Transverse colon (tissue), 4 donors: ENCODE measurements at places on chromosomes 6 and 20. TPM values are rescaled to one million over a fixed set of nuclear protein-coding genes. Genes with fewer than 3 reads are reported as not detected.

Gene BPIFA1
- not detected for total RNA-seq

Gene BTNL2
- total RNA-seq: not detected

Gene BMP7
- total RNA-seq: 1.4 TPM

Gene PSMA7
- 154 TPM for total RNA-seq

Gene HLA-DQA2
- total RNA-seq: not detected

Gene SLC17A2
- total RNA-seq: not detected

Gene ECHDC1
- total RNA-seq: 57.1 TPM

DNA sequence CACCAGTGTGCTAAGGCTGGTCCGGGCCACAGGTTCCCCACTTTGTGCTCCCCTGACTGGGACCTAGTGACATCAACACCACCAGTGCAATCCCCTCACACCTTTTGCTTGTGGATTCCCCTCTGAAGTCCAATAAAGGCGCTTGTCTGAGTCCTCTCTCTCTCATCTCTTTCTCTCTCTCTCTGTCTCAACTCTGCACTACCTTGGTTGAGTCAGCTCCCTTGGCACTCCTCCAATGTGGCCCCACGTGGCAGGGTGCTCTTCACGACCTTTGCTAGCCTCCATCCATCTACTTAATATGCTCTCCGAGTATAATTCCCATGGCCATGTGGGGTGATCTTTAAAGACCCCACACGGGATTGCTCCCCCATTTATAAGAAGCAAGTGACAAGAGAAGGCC lies 385.0 kb downstream of the CD83 start:
- H3K4me1 ChIP-seq: peaks cover 5% of the 10 kb centered on the region
- no peaks in the 10 kb centered on the region for H3K27me3 ChIP-seq
- DNase-seq: no peak
- no peak overlapping the region for H3K27ac ChIP-seq
- H3K36me3 ChIP-seq: no peaks in the 10 kb centered on the region
- H3K4me3 ChIP-seq: no peak overlapping the region

GRCh38 chr6:34243901-34244884 lies 4.6 kb downstream of the SMIM29 start:
- H3K27ac ChIP-seq: peak overlapping the region; percentile 67
- H3K36me3 ChIP-seq: no peaks in the 10 kb centered on the region
- H3K4me1 ChIP-seq: peaks cover 30% of the 10 kb centered on the region

DNA sequence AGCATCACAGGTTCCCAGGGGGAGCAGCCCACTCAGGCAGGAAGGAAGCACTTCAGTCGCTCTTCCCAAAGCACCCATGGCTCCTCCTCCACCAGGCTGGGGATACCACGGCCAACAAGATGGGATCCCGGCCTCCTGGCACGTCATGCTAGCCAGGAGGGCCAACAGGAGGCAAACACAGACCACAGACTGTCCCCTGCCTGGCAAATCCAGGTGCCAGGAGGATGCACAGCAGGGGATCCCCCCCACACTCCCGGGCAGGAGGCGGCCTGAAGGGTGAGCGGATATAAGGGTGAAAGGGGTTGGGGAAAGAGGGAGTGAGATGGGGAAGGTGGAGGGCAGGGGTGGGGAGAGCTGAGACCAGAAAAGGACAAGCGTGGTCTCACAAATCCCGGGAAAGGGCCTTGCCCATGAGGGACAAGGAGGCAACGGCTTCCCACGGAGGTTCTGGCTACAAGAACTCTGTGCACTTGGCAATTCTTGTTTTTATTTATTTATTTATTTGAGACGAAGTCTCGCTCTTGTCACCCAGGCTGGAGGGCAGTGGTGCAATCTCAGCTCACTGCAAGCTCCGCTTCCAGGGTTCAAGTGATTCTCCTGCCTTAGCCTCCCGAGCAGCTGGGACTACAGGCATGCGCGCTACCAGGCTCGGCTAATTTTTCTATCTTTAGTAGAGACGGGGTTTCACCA lies 7.2 kb downstream of the PXDC1 start:
- peaks cover 33% of the 10 kb centered on the region for H3K4me1 ChIP-seq
- peak; percentile 7 for DNase-seq
- peak overlapping the region; percentile 78 for H3K27ac ChIP-seq

- peaks cover 13% of the 10 kb centered on the region for H3K36me3 ChIP-seq
- H3K27me3 ChIP-seq: no peaks in the 10 kb centered on the region
- H3K27ac ChIP-seq: no peak overlapping the region
- H3K4me3 ChIP-seq: no peak overlapping the region
- H3K4me1 ChIP-seq: no peaks in the 10 kb centered on the region
- no peak for DNase-seq
These were observed 10.6 kb upstream of the NDRG3 start for GRCh38 chr20:36756496-36756895.

DNA sequence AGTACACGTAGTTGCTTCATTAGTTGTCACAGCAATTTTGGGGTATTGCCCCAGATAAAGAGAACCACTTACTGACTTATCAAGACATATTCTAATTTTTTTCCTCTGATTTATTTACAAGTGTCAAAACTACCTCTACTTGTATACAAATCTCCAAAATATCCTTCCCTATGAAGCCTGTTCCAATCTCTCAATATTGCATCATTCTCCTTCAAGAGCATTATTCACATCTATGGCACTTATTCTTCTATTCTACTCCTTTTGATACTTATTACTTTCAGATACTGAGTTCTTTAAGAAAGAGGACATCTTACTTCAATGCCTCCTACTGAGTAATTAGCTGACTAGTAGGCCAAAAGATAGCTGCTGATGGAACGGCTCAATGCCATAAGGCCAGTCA lies 105.2 kb downstream of the SMLR1 start:
- no peaks in the 10 kb centered on the region for H3K36me3 ChIP-seq
- H3K27me3 ChIP-seq: no peaks in the 10 kb centered on the region
- H3K27ac ChIP-seq: no peak overlapping the region
- no peak for DNase-seq
- H3K4me3 ChIP-seq: no peak overlapping the region

GRCh38 chr6:159252955-159253508 lies 83.8 kb downstream of the FNDC1 start:
- no peak for DNase-seq
- H3K27ac ChIP-seq: no peak overlapping the region
- no peaks in the 10 kb centered on the region for H3K27me3 ChIP-seq
- H3K4me1 ChIP-seq: no peaks in the 10 kb centered on the region
- H3K36me3 ChIP-seq: no peaks in the 10 kb centered on the region

- no peak for DNase-seq
- no peaks in the 10 kb centered on the region for H3K4me1 ChIP-seq
- no peaks in the 10 kb centered on the region for H3K36me3 ChIP-seq
These were observed 255.9 kb downstream of the LAMA2 start for GRCh38 chr6:129138739-129139405.

- H3K27ac ChIP-seq: no peak overlapping the region
- H3K36me3 ChIP-seq: no peaks in the 10 kb centered on the region
- H3K4me3 ChIP-seq: no peak overlapping the region
- no peaks in the 10 kb centered on the region for H3K4me1 ChIP-seq
These were observed 74.9 kb upstream of the SLCO4A1 start for GRCh38 chr20:62567246-62568044.

- no peak overlapping the region for H3K27ac ChIP-seq
- H3K4me1 ChIP-seq: peaks cover 44% of the 10 kb centered on the region
- H3K36me3 ChIP-seq: no peaks in the 10 kb centered on the region
- no peak overlapping the region for H3K4me3 ChIP-seq
These were observed 5.6 kb downstream of the NR2E1 start for GRCh38 chr6:108171291-108171917.

- no peak overlapping the region for H3K4me3 ChIP-seq
- no peaks in the 10 kb centered on the region for H3K36me3 ChIP-seq
- peaks cover 5% of the 10 kb centered on the region for H3K4me1 ChIP-seq
- no peaks in the 10 kb centered on the region for H3K27me3 ChIP-seq
These were observed 130.5 kb upstream of the DTNBP1 start for GRCh38 chr6:15793288-15793687.

DNA sequence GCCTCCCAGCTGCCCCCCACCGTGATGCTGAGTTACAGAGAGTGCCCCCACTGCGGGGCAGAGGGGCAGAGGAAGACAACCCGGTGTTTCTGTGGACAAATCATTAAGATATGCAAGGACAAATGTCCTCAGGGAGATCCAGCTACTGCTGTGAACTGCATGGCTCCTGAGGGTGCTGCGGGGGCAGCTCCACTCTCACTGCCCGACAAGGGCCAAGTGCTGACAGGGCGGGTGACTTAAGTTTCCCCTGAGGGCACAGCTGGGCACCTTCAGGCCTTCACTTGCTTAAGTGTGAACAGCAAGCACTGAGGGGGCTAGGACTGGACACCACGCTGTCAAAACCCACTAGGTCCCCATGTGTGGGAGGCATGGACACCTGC lies 26.2 kb upstream of the TCFL5 start:
- no peak for DNase-seq
- no peaks in the 10 kb centered on the region for H3K27me3 ChIP-seq

DNA sequence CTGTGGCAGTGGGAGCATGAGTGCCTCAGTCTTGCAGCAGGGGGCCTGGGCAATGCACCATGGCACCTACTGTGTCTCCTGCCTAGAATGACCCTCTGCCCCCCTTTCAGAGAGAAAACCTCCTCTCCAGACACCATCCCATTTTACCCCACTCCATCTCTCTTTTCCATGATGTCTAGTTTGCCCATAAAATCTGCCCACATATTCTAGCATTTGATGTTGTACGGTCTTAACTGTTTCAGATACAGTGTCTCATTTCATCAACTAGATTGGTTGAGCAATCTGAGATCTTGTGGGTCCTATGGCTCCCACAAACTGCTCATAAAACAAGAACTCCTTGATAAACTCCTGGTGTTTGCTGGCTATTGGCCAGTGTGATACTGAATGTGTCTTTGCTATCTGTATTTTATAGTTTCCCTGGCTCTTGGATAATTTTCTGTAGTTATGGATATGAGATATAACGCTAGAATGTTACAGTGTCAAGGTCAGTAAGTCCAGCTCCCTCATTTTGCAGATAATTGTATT lies 8.1 kb downstream of the PNPLA1 start:
- H3K27me3 ChIP-seq: peaks cover 6% of the 10 kb centered on the region
- DNase-seq: no peak
- no peaks in the 10 kb centered on the region for H3K36me3 ChIP-seq
- no peak overlapping the region for H3K4me3 ChIP-seq
- no peak overlapping the region for H3K27ac ChIP-seq
- no peaks in the 10 kb centered on the region for H3K4me1 ChIP-seq

- peaks cover 42% of the 10 kb centered on the region for H3K4me1 ChIP-seq
- no peak overlapping the region for H3K27ac ChIP-seq
- H3K27me3 ChIP-seq: no peaks in the 10 kb centered on the region
- no peaks in the 10 kb centered on the region for H3K36me3 ChIP-seq
These were observed 107.3 kb downstream of the FOXO3 start for GRCh38 chr6:108667993-108668392.
